Karpas-422 (cell line): ENCODE measurements at places on chromosomes 4 and X. TPM values are rescaled to one million over a fixed set of nuclear protein-coding genes. Genes with fewer than 3 reads are reported as not detected.

XAGE1A gene
- not detected in 2 replicates for total RNA-seq

- no peak for DNase-seq
Measured at GRCh38 chrX:19774905-19775304, 112.5 kb downstream of the SH3KBP1 start.

AWAT1 gene
- total RNA-seq: not detected in 2 replicates

DNA sequence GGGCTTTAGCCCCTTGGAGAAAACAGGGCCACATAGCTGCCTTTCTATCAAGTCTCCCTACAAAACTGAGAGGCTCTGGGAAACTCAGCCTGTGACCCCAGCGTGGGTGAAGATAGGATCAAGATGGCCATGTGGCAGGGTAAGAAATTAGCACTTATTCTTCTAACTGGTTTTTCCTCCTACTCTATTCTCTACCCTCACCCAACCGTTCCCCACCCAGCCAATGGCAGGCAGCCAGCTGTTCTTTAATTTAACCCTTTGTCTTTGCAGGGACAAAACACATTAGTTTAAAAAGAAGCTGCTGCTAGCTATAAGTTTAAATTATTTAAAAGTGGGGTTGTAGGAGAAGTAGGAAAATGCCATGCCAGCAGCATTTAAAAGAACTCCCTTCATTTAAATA lies 2.8 kb downstream of the CLCN5 start:
- no peak for DNase-seq

GRCh38 chr4:186878203-186878776 lies 154.6 kb upstream of the FAT1 start:
- no peak for DNase-seq
